ENCODE measurements at places on chromosomes 6 and 20.

GRCh38 chr20:10642856-10643559 is 30.8 kb downstream of the JAG1 start:
- no peak for DNase-seq

- DNase-seq, result no peak
Measured at GRCh38 chr6:136415351-136416007, 125.8 kb upstream of the BCLAF1 start.

GRCh38 chr6:90440586-90441283 is 144.1 kb upstream of the BACH2 start:
- DNase-seq, result no peak

- no peak for DNase-seq
Measured at GRCh38 chr6:110816677-110817076, 1.4 kb upstream of the CDK19 start.

DNA sequence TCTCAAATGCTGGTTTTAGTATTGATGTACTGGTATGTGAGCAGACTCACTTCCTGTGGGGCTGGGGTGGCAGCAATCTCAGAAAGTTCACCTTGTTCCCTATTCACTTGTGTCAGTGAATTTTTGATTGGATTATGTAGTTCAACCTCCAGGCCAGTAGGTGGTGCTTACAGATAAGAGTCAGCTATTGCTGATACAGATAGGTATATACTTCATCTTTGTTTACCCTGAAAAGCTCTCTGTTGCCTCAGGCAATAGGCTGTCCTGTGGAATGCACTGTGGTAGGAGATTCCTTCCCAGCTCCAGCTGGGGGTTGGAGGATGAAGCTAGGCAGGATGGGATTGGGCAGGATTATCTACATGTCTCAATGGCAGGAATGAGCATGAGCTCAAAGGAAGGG is 851.2 kb upstream of the EYS start:
- no peak for DNase-seq

DNA sequence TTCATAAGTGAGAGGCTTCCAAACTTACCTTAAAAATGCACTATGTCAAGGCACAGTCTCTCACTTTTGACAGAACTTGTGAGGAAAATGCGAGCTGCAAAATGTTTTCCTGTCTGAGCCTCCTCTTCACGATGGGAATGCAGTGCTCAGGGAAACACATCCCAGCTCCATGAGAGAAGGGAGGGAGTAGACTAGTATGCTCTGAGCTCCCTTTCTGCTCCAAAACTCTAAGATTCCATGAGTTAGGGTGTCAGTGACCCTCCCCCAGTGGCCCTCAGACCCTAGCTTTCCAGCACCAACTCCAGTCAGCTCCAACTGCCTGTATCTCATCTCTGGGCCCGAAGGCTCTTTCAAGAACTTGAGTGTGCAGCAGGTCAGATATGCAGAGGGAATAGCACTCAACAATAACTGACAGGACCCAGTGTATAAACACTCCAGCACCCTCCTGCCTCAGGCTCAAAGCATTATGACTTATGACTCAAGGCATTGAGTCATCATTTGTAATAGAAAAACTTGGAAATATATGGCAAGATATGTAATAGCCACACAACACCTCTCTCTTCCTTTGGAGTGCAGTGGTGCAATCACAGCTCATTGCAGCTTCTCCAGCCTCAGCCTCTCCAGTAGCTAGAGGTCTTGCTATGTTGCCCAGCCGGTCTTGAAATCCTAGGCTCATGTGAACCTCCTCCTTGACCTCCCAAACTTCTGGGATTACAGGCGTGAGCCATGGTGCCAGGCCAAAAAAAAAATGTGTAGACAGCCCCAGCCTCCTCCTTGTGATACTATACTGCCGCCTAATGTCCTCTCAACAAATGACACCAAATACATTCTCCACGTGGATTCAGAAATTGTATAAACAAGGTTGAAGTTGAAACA is 16.7 kb upstream of the ENTPD6 start:
- DNase-seq, result no peak

DNA sequence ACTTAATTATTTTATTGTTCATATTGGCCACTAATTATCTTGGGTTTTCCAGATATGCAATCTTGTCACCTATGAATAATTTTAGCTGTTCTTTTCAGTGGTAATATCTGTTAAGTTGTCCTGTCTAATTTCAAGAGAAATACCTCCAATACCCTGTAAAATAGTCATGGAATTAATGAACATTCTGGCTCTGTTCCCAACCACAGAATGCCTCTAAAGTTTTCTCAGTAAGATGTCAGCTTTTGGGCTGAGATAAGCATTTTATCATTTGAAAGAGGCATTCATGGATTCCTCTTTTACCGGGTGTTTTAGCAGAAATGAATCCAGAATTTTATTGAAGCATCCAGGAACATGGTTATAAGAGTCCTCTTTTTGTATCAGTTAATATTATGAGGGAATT is 109.3 kb downstream of the WDR27 start:
- DNase-seq, result no peak

- no peak for DNase-seq
Measured at GRCh38 chr6:121730616-121731015, 295.2 kb downstream of the GJA1 start.

DNA sequence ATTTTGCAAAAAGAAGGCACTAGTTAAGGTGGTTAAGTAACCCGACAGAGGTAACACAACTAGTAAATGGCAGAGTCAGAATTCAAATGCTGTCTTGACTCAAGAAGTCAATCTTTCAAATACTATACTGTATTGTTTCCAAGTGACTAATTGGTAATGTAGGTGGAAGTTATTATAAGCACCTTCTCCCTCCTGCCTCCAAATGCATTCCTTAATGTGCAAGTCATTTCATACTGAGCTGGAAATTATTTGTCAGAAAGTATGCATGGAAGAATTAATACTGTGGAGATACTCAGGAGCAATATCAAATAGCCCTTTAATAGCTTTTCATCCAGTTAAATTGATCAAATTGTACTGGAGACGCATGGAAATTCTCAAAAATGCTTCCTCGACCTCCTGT is 579.1 kb downstream of the DOK5 start:
- no peak for DNase-seq

GRCh38 chr20:35134472-35134871 is 12.7 kb downstream of the EDEM2 start:
- no peak for DNase-seq

DNA sequence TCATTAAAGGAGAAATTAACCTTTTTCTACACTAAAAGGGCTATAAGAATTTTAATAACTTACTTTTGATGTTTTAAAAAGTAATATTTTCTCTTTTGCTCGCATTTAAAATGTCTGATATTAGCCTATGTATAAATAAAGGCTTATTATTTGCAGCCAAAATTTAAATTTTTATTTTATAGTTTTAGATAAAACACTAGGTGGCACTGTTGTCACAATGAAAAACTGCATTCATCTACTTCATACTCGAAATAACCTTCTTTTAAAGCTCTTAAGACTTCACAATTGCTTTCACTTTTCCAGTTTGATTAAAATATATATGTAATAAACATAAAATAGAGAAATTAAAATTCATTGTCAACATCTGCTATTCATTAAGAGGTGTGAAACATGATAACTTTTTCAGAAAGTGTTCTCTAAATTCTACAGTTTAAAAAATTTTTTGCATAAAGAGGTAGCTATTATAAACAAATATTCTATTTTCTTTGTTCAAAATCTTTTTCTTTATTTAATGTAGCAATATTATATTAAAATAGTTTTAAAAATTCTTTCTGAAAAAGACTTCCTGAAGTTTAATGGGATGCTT is 78.8 kb upstream of the DEFB112 start:
- DNase-seq, result no peak

DNA sequence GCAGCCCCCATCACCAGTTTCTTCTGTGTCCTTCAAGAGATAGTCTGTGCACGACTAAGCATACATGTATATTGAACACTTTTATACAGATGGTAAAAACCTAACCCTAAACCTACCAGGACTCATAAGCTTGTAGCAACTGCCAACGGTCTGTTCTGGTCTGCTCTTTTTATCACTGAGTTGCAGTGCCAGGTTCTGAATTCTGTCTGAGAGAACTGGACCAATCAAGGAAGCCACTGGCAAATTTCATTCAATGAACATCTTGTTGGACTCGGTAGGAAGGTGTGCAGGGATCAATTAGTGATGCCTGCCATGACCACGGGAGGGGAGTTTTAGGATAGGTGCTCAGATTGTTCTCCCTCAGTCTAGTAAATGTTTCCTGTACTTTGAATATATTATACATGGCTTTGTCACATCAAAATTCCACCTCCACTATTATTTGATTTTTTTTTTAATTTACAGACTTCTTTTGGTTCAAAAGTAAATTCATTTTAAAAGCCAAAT is 146.8 kb downstream of the EYA2 start:
- DNase-seq, result no peak

GRCh38 chr6:3273707-3274521 is 15.2 kb downstream of the PSMG4 start:
- no peak for DNase-seq

DNA sequence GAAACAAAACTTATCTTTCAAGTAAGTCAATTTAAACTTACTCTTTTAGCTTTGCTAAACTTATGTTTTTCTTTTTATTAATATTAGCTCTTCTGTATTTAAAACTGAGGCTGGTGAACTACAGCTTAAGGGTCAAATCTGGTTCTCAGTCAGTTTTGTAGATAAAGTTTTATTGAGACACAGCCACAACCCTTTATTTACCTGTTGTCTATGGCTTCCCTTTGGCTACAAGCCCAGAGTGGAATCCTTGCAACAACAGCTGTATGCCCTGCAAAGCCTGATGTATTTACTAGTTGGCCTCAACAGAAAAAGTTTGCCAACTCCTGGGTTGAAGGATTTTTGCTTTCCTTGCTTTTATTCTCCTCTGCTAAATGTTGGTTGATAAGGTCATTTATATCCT is 491.4 kb upstream of the RNF217 start:
- no peak for DNase-seq

GRCh38 chr6:135002974-135003703 is 51.5 kb downstream of the HBS1L start:
- DNase-seq, result no peak

Measured in stimulated activated CD4-positive, alpha-beta T cell treated with anti-CD3 and anti-CD28 coated beads, TNF-alpha, amount 100 ng/mL, for 1 hour (primary cell).